Stimulated activated CD8-positive, alpha-beta memory T cell treated with anti-CD3 and anti-CD28 coated beads, Interleukin-4, amount 100 ng/mL, for 1 hour (primary cell): ENCODE measurements at places on chromosomes 1 and 21.

- DNase-seq = no peak
These were observed 255.1 kb upstream of the RAB4A start for GRCh38 chr1:229015806-229016205.

DNA sequence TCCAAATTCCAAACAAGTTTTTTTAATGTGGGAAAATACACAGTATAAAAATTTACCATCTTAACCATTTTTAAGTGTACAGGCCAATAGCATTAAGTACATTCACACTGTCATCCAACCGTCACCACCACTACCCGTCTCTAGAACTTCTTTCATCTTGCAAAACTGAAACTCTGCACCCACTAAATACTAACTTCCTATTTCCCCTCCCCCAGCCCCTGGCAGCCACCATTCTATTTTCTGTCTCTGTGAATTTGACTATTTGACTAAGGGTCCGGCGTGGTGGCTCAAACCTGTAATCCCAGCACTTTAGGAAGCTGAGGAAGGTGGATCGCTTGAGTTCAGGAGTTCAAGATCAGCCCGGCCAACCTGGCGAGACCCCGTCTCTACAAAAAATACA, 36.1 kb downstream of the CLSTN1 start:
- no peak for DNase-seq

DNA sequence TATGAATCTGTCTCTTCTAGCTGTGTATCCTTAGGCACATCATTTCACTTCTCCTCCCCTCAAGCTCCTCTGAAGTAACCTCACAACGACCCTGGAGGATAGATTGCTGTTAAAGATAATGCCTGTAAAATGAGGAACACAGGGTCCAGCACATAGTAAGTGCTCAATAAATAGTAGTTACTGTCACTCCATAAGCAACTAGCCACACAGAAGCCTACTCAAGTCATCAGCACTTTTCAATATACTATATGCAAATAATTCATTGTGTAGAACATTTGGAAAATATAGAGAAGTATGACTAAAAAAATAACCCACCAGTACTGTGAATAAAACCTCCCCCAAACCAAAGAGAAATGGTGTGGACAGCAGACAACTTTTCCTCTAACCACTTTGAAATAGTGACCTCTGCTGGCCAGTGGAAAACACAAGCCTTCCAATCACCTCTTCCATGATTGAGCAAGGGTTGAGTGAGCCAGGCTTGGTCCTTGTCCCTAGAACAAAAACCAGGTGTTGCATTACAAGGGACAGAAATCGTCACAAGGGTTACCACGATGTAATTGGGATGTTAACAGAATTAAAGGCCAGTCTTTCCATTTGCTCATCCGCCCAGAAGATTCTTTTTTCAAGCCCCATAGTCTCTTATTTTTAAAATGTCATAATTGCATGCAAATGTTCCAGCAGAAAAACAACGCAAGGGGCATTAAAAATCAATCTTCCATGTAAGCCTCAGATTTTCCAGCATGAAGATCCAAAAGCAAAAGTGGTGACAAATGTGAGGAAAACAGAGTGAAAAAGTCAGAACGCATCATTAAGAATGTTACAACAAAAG, 15.7 kb upstream of the GLIS1 start:
- DNase-seq = no peak

DNA sequence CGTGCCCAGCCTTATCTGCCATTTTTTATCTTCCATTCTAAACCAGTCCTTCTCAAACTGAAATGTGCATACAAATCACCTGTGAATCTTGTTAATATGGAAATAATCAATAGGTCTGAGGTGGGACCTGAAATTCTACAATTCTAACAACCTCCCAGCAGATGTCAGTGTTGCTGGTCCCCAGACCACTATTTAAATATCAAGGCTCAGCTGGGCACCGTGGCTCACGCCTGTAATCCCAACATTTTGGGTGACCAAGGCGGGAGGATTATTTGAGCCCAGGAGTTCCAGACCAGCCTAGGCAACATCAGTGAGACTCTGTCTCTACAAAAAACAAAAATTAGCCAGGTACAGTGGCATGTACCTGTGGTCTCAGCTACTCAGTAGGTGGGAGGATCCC, 4.1 kb downstream of the UQCRHL start:
- no peak for DNase-seq

- no peak for DNase-seq
These were observed 106.8 kb upstream of the ATP1A1 start for GRCh38 chr1:116265931-116266863.

- no peak for DNase-seq
These were observed 21.5 kb upstream of the FAM43B start for GRCh38 chr1:20530901-20531300.

DNA sequence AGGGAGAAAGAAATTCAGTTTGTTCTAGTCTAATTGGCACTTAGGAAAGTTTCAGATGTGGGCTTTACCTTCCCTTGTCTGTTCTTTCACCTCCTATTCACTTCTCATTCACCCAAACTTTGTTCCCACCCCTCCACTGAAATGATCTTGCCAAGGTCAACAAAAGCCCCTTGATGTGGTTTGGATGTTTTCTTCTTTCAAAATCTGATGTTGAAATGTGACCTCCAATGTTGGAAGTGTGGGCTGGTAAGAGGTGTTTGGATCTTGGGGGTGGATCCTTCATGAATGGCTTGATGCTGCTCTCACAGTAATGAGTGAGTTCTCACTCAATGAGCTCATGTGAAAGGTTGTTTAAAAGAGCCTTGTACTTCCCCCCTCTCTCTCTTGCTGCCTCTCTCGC, 379.3 kb downstream of the HHIPL2 start:
- DNase-seq = no peak

GRCh38 chr1:29970747-29971325, 734.5 kb downstream of the PTPRU start:
- DNase-seq = no peak
